ENCODE measurements at places on chromosomes 12 and 14.

DNA sequence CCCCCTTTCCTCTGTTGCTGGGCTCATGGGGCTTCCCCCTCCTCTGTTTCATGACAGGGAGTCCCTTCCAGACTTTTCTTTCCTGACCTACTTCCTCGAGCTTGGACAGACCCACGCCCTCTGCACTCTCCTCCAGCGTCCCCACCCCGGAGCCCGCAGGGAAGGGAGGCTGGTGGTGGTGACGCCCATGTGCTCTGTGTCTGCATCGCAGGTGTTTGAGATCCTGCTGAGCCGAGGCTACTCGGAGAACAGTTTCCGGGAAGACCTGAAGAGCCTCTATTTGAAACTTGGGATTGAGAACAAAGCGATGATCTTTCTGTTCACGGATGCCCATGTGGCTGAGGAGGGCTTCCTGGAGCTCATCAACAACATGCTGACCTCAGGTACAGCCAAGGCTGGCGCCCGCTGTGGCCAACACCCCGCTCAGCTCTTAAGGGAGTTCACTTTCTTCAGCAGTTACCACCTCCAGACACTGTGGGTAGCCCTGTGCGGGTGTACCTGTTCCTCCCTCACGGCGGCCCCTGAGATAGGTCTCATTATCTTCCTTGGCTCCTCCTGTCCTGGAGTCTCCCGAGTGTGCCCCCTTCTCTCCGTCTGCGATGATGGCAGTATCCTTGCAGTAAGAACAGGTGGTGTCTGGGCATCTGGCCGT lies 85.6 kb downstream of the CCDC92 start:
- DNase-seq: no peak

DNA sequence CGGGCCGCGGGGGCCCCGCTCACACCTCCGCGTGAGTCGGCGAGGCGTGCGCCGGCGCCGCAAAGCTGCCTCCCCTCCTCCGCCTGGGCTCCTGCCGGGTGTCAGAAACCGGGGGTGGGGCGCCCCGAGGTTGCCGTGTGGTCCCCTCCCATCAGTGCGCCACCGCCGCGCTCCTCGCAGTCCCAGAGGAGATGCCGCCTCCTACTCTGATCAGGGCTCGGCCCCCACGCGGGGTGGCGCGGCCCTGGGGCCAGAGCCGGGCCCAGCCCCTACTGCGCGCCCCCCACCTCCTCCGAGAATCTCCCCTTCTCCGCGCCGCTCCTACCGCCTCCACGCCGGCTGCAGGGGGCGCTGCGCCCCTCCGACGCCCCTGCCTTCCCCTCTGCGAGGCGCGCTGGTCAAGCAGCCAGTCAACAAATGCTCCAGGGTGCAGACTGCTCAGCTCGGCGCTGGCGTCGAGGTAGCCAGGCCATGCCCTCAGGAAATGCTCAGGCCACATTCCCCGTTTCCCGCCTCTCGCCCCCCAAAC lies 467 bp upstream of the JAG2 start:
- DNase-seq: no peak

- no peak for DNase-seq
Measured at GRCh38 chr12:108468196-108468968, 46.7 kb upstream of the FICD start.

DNA sequence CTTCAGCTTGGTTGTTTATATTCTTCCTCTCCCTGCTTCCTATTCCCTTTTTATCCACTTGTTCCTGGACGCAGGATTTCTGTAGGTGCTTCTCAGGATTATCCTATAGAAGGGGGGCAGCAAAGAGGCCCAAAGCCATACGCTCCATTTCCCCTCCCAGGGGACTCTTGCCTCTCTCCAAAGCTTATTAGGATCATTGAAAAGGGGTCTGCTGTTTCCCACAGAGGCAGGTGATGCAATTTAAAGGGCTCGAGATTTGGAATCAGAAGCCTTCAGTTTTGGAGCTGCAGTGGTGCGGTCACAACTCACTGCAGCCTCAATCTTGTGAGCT lies 31.5 kb upstream of the SYNDIG1L start:
- DNase-seq: no peak

DNA sequence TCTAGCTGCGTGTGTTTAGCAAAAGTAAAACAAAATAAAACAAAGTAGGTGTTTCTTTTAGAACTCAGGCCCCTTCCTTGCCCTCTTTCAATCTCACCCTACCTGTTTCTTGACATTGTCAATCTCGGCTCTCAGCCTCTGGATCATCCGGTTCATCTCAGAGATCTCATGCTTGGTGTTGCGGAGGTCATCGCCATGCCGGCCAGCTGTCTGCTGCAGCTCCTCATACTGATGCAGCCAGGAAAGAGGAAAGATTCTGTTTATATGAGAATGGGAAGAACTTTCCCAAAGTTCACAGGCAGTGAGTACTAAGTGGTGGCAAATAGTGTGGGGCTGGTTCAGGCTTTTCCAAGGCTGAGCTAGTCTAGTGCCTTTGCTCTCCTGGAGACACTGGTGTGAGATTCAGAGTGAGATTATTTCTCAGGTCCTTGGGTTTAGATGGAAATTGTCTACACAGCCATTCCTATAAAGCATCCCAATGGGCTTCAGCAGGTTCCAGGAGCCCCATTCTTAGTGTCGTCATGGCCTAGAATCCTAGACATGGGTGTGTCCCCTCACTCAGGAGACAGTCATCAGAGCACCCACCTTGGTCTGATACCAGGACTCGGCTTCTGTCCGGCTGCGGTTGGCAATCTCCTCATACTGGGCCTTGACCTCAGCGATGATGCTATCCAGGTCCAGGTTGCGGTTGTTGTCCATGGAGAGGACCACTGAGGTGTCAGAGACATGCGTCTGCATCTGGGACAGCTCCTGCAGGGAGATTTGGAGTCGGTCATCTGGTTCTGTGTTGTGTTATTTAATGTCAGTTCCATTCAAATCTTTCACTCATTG lies 3.0 kb downstream of the KRT5 start:
- DNase-seq: no peak

DNA sequence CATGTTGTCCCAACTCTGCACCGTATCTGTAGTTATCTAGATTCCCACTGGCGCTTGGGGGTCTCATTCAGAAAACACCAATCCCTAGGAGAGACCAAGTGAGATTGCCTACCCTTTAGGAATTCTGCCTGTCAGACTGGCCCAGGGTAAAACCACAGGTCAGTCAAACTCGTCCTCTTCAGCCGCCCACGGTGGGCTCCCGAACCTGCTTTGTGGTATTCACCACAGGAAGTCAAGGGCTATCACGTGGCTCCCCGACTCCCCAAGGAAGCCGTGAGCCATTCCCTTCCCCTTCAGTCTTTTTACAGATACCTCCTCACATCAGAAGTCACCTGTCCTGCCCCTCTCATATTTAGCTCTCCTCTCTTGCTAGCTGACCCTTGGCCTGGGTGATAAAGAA lies 159.9 kb downstream of the EGLN3 start:
- no peak for DNase-seq

DNA sequence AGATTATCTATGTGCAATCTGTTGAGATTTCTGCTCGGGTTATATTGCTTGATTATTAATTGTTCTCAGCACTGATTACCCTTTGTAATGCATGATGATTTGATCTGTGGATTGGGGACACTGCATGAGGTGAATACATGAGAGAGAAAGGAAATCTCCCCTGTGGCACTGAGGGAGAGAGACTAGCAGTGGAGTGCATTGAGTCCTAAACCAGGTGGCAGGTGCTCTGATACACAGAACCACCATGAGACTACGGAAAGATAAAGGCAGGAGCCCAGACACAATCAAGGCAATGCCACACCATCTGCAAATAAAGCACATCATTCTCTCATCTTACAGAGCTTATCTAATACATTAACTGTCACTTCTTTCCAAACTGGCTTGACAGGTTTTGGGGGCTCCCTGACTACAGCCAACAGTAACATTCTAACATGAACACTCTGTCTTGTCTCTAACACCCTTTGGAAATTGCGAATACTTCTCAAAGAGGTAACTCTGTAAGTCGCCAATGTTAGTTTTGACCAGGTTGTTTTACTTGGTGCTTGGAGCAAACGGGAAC lies 37.6 kb upstream of the TSPAN8 start:
- no peak for DNase-seq

GRCh38 chr12:4796216-4796615 lies 76.0 kb downstream of the GALNT8 start:
- no peak for DNase-seq

GRCh38 chr12:69046363-69046762 lies 113.4 kb upstream of the CPM start:
- no peak for DNase-seq

DNA sequence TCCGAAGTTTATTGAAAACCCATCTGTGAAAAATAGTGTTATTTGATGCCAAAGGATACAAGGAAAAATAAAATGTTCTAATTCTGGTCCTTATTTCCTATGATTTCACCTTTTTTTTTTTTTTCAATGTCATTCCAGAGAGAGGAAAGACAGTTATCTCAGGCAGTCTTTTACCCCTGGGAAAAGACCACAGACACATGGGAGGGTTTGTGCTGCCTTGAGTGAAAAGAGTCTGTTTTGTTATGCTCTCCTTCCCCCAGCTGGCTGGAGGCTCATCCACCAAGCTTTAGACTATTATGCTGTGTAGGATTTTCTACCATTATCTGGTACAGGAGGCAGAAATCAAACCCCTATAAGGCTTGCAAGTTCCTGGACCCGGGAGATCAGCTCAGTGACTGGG lies 151.8 kb downstream of the CRADD start:
- DNase-seq: no peak

- DNase-seq: no peak
Measured at GRCh38 chr14:62736048-62737043, 308.9 kb downstream of the KCNH5 start.

DNA sequence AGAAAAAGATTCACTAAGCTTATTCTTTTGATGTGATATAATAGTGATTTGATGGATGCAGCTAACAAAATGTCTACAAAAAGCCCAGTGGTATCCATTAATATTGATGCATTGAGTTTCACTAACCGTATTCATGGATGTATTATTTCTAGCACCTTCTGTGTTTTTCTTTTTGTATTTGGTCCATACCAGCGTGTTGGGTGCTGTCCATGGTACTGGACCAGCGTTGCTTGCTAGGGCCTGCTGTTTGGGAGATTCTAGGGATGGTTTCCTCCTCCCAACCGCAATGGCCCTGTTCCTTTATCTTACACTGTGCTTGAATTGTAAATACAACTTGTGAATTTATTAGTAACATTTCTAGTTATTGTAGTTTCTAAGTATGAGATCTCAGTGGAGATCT lies 31.7 kb downstream of the ANO4 start:
- DNase-seq: no peak

GRCh38 chr12:16618256-16618655 lies 12.3 kb upstream of the LMO3 start:
- DNase-seq: no peak

GRCh38 chr12:92145481-92145730 lies 240 bp downstream of the BTG1 start:
- no peak for DNase-seq

GRCh38 chr14:102320033-102320660 lies 601 bp downstream of the ZNF839 start:
- DNase-seq: no peak

DNA sequence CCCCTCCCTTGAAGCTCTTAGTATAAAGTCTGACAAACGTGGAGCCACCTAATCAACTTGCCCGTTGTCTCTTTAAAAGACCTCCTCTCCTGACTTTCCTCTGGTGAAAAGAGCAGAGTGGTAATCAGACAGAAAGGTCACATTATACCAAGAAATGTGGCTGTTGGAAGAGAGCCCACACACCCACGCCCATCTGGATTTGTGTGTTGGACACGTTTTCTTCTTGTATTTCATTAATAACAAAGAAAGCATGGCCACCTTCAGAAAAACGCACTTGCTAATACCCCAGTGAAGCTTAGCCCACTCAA lies 41.3 kb downstream of the CCDC60 start:
- DNase-seq: no peak

GRCh38 chr12:122951406-122951805 lies 14.9 kb downstream of the ABCB9 start:
- DNase-seq: no peak

DNA sequence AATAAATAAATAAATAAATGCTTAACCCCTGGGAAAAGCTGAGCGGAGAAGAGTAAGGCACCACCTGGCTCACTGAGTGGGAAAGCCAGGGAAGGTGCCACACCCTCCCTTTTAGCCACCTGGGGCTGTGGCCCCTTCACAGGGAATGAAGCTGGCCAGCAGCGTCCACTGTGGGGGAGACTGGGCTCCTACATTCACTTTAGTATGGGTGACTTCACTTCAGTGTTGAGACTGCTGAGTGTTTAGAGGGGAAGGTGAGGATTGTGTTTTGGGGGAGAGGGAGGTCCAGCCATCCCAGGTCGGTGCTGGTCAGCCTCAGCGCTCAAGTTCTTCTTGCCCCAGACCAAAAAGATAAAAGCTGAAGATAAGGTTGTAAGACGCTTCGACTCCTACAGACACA lies 1.6 kb downstream of the NAB2 start:
- no peak for DNase-seq

DNA sequence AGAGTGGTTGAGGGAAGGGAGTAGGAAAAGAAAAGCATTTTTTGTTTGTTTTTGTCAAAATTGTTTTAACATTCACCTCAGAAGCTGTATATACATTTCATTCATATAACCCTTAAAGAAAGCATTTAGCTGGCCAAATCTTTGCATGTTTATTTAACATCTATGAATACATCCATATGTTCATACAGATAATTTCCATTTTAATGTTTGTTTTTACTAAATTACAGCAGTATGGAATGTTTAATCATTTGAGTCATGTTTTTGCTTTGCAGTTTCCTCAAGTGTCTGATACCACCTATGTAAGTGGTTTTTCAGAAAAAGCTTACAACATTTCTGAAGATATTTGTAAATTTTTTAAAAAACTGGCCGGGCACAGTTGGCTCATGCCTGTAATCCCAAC lies 84.3 kb upstream of the ATF1 start:
- no peak for DNase-seq

GRCh38 chr12:45962553-45963325 lies 27.6 kb downstream of the SCAF11 start:
- no peak for DNase-seq

GRCh38 chr12:104165801-104166200 lies 27.8 kb upstream of the NFYB start:
- no peak for DNase-seq

DNA sequence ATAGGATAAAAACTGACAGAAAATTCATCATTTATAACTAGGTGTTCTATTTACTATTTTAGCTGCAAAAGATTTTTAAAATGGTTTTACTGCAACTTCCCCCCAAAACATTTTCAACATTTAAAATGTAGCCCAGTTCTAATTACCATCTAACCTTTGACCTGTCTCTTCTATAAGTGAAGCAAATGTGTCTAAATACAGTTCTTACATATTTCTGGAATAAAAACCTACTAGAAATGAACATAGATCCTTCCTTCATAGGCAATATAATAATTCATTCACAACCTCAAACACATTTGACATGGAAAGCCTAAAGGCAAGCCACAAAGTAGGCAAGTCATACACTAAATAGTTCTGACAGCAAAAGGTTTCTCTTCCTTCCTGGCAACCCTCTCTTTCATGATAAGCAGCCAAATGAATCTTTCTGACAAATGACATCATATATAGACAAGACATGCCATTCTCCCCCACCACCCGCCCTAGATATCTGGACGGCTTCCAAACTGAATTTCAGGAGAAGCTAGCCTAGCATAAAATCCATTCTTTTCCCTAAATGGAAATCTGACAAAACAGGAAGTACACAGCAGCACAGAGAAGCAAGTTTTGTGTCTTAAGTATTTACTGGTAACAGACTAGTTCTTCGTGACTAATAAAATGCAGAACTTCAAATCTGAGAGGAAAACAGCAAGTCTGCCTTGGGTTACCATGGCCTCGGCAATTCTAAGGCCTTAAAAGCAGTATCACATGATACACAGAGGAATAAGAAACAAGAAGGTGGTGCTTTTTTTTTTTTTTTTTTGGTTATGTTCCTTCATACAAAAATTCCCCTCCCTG lies 17.2 kb upstream of the ARID4A start:
- DNase-seq: no peak

Data from NCI-H2081 treated with DMSO at 0.1 percent for 48 hours (cell line).